NCI-H460 (cell line): ENCODE measurements at places on chromosomes 7 and 10.
A peak's percentile ranks its signal among the peaks of the same experiment; 100 is the strongest.

GRCh38 chr10:51786684-51787035 lies 87.3 kb upstream of the CSTF2T start:
- no peak for DNase-seq

DNA sequence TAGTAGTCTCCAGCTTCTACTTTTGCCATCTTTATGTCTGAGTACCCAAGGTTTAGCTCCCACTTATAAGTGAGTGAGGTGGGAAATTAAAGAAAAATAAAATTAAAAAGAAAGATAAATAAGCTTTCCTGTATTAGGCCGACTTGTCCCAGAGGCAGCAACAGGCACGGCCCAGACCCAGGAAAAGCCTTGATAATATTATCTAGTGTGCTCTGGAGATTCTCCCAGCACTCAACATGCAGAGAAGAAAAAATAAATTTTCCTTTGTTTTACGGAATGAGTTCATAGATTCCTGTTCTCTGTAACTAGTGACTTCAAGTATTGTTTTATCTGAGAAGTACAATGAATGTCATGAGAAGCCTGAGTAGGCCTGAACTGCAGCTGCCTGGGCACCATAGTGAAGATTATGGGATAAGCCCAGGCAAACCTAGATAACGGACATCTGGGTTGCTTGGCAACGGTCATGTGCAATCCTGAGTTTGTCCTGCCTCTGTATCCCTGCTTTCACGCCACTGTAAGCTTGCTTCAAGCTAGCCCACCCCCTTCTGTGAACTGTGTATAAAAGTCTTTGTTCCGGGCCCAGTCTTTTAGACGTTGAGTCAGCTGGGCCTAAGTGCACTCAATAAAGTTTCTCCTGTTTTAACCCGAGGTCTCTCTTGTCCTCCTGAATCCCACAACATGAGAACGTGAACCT lies 6.4 kb downstream of the ATE1 start:
- no peak for DNase-seq

DNA sequence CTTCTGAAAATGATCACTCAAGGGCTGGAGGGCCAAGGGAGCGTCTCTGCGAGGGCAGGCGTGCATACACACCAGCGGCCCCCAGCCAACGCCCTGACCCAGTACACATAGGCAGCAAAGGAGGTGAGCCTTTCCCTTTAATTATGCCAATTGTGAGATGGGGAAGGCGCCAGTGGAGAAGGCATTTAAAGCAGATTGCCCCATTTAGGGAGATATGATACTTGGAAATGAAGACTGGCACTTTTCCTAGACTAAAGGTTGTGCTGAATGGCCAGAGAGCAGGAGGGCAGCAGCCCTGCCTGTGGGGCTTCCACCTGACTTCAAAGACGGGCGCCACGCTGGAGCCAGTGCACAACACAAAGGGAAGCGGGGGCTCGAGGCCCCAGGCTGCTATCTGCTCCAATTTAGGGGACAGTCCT lies 24.1 kb downstream of the HIPK2 start:
- no peak for DNase-seq

DNA sequence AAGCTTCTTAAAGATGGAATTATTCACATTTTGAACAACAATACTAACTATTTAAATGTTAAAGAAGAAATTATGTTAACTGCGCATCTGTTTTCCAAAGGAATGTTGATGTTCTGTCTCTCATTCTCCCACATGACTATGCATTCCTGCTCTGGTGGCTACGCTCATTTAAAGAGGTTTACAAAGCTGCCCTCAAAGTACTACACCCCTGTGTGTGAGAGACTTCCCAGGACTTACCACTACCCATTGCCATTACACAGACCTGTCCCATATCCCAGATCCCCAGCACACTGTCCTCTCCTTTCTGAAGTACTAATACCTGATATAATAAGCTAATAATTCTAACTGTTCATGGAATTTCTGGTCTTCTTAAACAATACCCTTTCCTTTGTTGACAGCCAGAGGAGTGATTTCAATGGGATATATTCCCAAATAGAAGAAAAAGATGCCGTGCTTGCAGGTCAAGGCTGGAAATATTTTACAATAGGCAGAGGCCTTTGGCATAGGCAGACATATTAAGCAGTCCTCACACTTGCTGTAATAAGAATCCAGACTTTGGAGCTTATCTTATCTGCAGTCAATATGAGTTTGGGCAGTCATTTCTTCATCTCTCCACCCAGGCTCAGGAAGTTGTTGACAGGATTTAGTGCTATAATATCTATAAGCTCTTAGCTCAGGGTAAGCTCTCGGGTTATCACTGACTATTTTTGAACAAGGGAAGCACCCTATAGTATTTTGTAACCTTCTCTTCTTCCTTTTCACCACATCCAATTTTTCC lies 12.2 kb downstream of the LIPF start:
- DNase-seq: no peak

DNA sequence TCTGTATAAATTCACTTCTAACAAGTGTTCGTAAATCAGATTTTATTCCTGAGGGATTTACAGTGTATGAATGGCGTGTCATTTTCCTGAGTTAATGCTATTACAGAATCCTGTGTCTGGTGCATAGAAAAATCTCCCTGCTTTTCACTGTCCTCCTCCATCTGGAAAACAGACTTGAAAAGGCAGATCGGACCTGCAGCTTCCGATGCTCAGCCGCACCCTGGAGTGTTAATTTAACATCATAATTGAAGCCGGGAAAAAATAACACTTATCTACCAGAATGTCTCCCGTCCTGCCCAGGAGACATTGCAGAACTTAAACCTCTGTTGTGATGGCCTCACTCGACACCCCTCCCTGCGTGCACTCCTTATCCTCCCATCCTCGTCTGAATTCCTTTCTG lies 442.1 kb upstream of the FOXK1 start:
- DNase-seq: no peak

- DNase-seq: no peak
Observed at GRCh38 chr7:139691253-139691781, 86.5 kb downstream of the HIPK2 start.

- DNase-seq: no peak
Observed at GRCh38 chr7:10657201-10657600, 316.5 kb upstream of the PHF14 start.

- DNase-seq: no peak
Observed at GRCh38 chr10:31133251-31133791, 101.7 kb upstream of the ZNF438 start.

GRCh38 chr7:101602484-101603241 lies 26.4 kb downstream of the MYL10 start:
- DNase-seq: peak; percentile 71

- no peak for DNase-seq
Observed at GRCh38 chr10:28694530-28694929, 17.2 kb downstream of the BAMBI start.

DNA sequence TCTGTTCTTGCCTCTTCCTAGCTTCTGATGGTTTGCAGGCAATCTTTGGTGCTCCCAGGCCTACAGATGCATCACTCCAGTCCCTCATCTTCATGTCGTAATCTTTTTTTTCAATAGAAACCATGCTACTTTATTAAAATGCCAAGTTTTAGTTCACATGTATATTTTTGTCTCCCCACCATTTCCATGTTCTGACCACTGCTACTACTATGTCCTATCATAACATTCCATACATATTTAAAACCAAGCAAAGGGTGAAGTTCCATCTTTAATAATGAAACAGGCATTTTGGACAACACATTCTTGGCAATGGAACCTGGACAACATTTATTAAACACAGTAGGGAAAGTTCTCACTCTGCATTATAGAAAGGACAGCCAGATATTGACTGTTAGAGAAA lies 58.8 kb downstream of the ZNF518A start:
- DNase-seq: no peak

DNA sequence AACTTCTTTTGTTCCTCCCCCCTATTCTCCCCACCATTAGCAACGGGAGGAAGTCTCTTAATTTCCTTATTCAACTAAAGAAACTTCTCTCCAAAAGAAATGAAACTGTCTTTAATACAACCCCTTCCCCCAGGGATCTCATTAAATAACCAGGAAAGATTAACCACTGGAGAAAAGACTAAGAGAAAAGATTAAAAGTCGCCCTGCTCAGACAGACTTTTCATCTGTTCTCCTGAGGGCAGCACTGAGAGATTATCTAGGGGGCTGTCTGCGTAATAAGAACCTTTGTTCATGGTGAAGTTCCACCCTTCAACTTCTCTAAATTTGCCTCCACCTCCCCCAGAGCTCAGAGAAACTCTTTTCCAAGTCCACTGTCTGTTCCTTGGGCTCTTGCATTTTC lies 105.5 kb downstream of the HGF start:
- no peak for DNase-seq

GRCh38 chr7:135434047-135434446 lies 75.9 kb downstream of the CNOT4 start:
- no peak for DNase-seq

DNA sequence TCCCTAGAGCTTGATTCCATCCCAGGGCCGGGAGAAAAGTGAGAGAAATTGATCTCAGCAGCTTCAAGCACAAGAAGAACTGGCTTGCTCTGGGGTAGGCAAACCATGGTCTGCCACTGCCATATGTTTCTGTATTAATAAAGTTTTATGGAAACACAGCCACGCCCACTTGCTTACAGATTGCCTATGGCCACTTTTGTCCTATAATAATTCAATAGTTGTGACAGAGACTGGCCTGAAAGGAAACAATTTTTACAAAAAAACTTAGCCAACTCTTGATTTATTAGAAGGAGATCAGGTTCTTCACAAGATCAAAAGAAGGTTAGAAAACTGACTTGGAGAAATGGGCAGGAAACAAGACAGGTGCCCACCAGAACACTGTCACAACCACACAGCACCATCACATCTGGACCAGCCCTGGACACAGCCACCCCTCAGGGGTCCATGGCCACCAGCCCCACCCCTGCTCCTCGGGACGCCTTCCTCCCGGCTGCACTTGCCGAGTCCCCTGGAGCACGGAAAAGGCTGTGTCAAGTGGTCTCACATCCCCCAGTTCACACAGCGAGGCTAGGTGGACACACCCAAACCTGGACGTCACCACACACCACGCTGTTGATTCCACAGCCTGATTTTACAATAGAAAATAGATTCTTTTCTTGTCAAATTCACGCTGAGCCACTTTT lies 85.4 kb downstream of the PTPRN2 start:
- no peak for DNase-seq

DNA sequence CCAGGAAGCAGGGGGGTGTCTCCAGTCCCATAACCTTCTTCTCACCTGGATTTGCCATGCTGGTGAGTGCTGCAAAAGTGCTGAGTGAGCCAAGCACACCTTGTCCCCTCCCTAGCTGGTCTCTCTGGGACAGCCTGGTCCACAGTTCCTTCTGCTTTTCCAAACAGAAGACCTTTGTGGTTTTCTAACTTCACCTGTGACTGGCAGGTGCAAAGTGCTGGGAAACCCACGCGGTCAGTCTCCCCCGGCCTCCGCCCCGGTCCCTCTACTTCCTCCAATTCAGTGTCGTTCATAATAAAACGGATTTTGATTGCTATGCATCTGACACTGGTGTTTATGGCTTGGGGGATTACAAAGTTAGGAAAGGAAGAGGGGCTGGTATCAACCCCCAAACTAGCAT lies 37.1 kb downstream of the RBAK start:
- DNase-seq: no peak

- no peak for DNase-seq
Observed at GRCh38 chr7:47314248-47314647, 267.7 kb downstream of the TNS3 start.

GRCh38 chr7:20249920-20250319 lies 32.7 kb upstream of the MACC1 start:
- DNase-seq: no peak

- no peak for DNase-seq
Observed at GRCh38 chr7:36155811-36156361, 2.8 kb downstream of the EEPD1 start.

GRCh38 chr7:21345361-21345760 lies 82.5 kb upstream of the SP4 start:
- DNase-seq: no peak

DNA sequence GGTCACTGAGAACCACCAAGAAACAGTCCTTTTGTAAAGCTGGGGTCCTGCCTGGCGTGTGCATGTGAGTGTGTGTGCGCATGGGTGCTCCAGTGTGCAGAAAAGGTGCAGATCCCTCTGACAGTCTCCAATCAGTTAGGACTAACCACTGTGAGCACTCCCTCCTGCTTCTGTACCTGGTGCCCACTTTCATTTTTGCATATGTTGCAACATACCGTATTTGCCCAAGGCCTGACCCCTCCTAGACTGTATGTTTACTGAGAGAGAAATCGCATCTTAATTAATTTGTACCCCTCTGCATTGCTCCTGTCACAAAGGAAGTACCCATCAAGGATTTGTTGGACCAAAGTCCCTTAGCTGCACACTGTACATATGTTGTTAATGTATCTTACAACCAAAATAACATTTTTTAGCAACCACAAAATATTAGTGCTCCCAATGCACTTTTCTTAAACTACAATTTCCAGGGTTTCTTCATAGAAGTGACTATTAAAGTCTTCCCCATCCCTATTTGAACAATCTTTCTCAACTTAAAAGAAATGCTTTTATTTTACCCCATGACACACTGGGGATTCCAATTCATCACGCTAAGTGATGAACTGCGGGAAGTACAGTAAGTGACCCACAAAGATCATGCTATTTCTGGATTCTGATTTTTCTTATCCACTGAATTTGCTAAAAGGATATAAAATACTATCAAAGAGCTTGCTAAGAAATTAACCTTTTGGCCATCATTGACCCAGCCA lies 16.6 kb downstream of the PAXIP1 start:
- no peak for DNase-seq
